ENCODE measurements at places on chromosomes 3 and 15. TPM values are rescaled to one million over a fixed set of nuclear protein-coding genes. Genes with fewer than 3 reads are reported as not detected.

The C3orf49 gene
- not detected for polyA plus RNA-seq

The GP5 gene
- polyA plus RNA-seq = 0.05 TPM

The BTBD1 gene
- polyA plus RNA-seq = 29.1 TPM

The APBA2 gene
- 0.97 TPM for polyA plus RNA-seq

The MYH15 gene
- 0.22 TPM for polyA plus RNA-seq

The ADCY5 gene
- polyA plus RNA-seq = 76.1 TPM

The PDZRN3 gene
- polyA plus RNA-seq = 45.8 TPM

The CPNE9 gene
- 0.06 TPM for polyA plus RNA-seq

The CELSR3 gene
- 1.5 TPM for polyA plus RNA-seq

The PSMD2 gene
- polyA plus RNA-seq = 74.6 TPM

The MLF1 gene
- polyA plus RNA-seq = 14.1 TPM

The ACOX2 gene
- 4.7 TPM for polyA plus RNA-seq

The SLC9C1 gene
- 0.06 TPM for polyA plus RNA-seq

The EXD1 gene
- not detected for polyA plus RNA-seq

The CACNA2D2 gene
- 1.7 TPM for polyA plus RNA-seq

The HES1 gene
- polyA plus RNA-seq = 16.0 TPM

The SLCO3A1 gene
- polyA plus RNA-seq = 3.5 TPM

The SERINC4 gene
- 0.79 TPM for polyA plus RNA-seq

The MUC20 gene
- polyA plus RNA-seq = 2.8 TPM

The CSK gene
- polyA plus RNA-seq = 33.6 TPM

The CYP11A1 gene
- polyA plus RNA-seq = 0.55 TPM

The MYNN gene
- 8.4 TPM for polyA plus RNA-seq

The CCDC39 gene
- polyA plus RNA-seq = 0.11 TPM

The EIF5A2 gene
- 2.7 TPM for polyA plus RNA-seq

The CKMT1B gene
- 5.2 TPM for polyA plus RNA-seq

Measured in adipose tissue (tissue), 3 donors.